ENCODE measurements at places on chromosomes 3 and 15. TPM values are rescaled to one million over a fixed set of nuclear protein-coding genes. Genes with fewer than 3 reads are reported as not detected.

SLC12A1 gene
- total RNA-seq, result not detected

ITIH4 gene
- 0.44 TPM for total RNA-seq

CLDN16 gene
- 0.03 TPM for total RNA-seq

TRIM42 gene
- not detected for total RNA-seq

SLC15A2 gene
- 0.33 TPM for total RNA-seq

ZKSCAN7 gene
- not detected for total RNA-seq

Data from A549 treated with Hydrocortisone at 1 μM for 4 hours (cell line).